ENCODE measurements at places on chromosomes 11 and 22.

DNA sequence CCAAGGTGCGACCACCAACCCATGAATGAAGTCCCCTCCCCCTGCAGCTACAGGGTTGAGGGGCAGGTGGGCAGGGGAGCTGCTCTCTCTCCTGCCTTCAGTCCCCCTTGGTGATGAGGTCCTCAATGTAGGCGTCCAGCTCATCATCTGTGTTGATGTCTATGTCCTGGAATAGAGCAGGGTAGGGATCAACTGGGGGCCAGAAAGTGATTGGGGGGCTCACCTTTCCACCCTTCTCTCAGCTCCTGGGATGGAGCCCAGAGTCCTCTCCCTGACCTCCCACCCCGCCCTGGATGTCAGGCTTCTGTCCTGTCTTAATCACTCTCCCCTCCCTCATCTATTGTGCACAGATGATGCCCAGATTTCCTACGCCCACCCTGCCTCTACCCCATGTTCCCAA is 41.9 kb downstream of the MORC2 start:
- DNase-seq: no peak

GRCh38 chr11:47508240-47508957 is 44.5 kb downstream of the CELF1 start:
- no peak for DNase-seq

DNA sequence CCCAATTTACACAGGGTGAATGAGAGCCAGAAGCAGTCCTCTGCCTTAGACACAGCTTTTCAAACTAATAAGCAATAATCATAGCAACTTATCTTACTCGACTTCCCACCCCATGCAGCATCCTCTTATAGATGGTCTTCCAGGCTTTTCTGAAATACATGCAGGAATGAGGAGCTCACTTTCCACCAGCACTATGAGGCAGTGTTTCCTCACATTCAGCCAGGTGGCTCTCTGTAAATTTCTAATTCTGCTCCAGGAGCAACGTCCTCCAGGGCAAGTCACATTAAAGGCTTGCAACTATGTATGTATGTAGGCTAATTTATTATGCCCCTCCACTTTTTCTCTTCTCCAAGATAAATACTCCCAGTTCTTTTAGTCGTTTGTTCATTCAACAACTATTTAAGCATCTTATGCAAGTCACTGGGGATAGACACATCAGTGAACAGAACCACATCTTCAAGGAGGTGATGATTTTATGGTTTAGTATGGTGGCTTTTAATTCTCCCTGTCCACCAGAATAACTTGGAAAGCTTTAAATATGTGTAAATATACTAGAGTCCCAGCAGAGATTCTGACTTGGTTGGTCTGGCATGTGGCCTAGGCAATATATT is 59.9 kb downstream of the PAK1 start:
- no peak for DNase-seq

DNA sequence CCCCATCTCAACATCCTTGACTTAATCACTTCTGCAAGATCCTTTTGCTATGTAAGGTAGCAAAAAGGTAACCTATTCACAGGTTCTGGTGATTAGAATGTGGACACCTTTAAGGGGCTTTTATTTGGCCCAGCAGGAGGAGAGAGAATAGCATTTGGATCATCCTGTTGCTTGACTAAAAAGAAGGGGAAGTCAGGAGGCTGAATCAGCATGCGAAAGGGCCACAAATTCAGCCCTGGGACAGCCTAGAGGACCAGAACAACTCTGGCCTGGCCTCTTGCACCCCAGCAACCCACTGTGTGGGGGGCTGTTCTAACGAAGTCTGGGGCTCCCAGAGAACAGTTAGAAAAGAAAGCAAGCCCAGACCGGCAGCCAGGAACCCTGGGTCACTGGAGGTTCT is 3.2 kb upstream of the HMOX1 start:
- no peak for DNase-seq

DNA sequence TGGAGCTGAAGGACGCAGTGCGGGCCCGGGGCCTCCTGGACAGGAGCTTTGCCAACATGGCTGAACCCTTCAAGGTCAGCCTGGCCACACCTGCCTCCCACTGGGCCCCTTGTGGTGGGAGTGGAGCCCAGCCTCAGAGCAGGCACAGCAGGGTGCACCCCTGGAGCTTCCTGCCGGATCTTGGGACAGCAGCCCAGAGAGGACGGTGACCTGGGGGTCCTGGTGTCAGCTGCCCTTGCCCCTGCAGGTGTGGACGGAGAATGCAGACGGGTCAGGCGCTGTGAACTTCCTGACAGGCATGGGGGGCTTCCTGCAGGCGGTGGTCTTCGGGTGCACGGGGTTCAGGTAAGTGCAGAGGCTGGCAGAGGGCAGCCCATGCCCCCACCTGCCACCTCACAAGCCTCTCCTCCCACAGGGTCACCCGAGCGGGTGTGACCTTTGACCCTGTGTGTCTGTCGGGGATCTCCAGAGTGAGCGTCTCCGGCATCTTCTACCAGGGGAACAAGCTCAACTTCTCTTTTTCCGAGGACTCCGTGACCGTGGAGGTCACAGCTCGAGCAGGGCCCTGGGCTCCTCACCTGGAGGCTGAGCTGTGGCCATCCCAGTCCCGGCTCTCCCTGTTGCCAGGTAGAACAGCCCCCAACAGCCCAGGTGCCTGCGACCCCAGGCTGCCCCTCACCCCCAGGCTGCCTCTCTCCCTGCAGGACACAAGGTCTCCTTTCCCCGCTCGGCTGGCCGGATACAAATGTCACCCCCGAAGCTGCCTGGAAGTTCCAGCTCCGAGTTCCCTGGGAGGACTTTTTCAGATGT is 5.1 kb downstream of the PGGHG start:
- DNase-seq: no peak

DNA sequence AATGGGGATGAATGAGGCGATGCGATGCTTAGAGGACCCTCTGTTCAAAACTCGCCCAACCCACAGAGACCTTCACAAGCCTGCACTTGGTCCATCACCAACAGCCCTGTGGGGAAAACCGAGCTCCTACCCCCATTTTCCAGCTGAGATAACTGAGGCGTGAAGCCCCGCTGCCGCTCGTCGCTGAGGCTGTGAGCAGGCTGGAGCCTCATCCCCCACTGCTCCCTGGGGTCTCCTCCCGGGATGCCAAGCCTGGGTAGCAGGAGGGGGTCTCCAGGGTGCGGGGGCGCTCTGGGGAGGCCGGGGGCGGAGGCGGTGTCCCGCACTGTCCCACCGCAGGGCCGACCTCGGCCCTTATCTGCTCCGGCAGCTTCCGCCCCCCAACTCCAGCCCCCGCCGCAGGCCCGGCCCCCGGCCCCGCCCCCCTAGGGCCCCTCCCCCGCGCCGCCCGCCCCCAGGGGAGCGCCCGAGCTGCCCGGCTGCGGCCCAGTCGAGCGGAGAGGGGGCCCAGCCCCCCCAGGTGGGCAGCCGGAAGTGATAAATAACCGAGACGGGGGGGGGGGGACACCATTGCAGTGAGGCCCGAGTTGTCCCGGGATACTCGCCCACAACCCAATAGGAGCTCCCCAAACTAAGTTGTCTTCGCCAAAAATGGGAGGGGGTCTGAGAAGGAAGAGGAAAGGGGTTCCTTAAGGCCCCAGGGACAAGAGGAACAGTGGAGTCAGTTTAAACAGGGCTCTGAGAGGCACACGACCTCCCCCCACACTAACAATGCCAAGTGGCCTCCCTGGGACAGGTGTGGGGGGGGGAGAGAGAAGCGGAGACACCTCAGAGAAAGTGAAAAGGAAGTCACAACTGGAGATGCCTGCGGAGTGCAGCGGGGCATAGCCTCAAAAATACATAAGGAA is 8.3 kb upstream of the SLC39A13 start:
- no peak for DNase-seq

DNA sequence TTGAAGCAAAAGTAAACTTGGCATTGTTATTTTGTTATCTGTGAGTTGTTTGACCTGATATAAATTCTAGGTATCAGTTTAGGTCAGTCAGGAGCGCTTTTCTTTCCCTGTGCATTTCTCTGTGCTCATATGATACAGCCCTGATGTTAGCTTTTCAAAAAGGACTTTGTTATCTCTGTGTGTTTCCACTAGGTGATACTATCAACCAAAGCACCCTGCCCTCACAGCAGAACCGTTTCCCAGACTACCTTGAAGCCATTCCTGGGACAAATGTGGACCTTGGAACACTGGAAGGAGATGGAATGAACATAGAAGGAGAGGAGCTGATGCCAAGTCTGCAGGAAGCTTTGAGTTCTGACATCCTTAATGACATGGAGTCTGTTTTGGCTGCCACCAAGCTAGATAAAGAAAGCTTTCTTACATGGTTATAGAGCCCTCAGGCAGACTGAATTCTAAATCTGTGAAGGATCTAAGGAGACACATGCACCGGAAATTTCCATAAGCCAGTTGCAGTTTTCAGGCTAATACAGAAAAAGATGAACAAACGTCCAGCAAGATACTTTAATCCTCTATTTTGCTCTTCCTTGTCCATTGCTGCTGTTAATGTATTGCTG is 87.7 kb upstream of the BIRC3 start:
- DNase-seq: no peak
